Esophagus mucosa (tissue), 1 donor: ENCODE measurements at places on chromosomes 2 and 18. TPM values are rescaled to one million over a fixed set of nuclear protein-coding genes. Genes with fewer than 3 reads are reported as not detected.

GALNT3 gene
- 40.0 TPM for total RNA-seq

PNO1 gene
- 10.8 TPM for total RNA-seq

DNAH7 gene
- total RNA-seq = 0.12 TPM

CD28 gene
- 0.28 TPM for total RNA-seq

MSH2 gene
- 10.7 TPM for total RNA-seq

C2orf66 gene
- total RNA-seq = not detected

RBKS gene
- total RNA-seq = 4.5 TPM

RTP5 gene
- total RNA-seq = not detected

KLHL30 gene
- 0.08 TPM for total RNA-seq

SCN2A gene
- total RNA-seq = 0.04 TPM

NEURL3 gene
- not detected for total RNA-seq

MBP gene
- total RNA-seq = 25.5 TPM

SH2D6 gene
- 0.12 TPM for total RNA-seq

SLC16A14 gene
- total RNA-seq = 3.8 TPM

HS1BP3 gene
- total RNA-seq = 12.4 TPM

FER1L5 gene
- total RNA-seq = 0.16 TPM

TSGA10 gene
- 2.8 TPM for total RNA-seq

DSG4 gene
- not detected for total RNA-seq

TMEM169 gene
- 0.04 TPM for total RNA-seq

ANKRD29 gene
- total RNA-seq = 11.2 TPM

CREG2 gene
- total RNA-seq = 2.3 TPM

ELOA2 gene
- not detected for total RNA-seq

PPM1B gene
- 20.0 TPM for total RNA-seq

ASAP2 gene
- 6.4 TPM for total RNA-seq

GPR45 gene
- total RNA-seq = not detected

TDRD15 gene
- total RNA-seq = not detected

IL1RL2 gene
- total RNA-seq = 8.1 TPM

MC4R gene
- not detected for total RNA-seq

SPP2 gene
- total RNA-seq = not detected

ZC3H8 gene
- 9.4 TPM for total RNA-seq

MORN2 gene
- 11.2 TPM for total RNA-seq

ACTG2 gene
- total RNA-seq = 40.8 TPM

CTNNA2 gene
- not detected for total RNA-seq

G6PC2 gene
- not detected for total RNA-seq

LOXL3 gene
- 0.52 TPM for total RNA-seq

TBC1D8 gene
- total RNA-seq = 17.8 TPM

PJVK gene
- total RNA-seq = 1.4 TPM

HOXD1 gene
- total RNA-seq = 0.16 TPM

CABLES1 gene
- total RNA-seq = 7.8 TPM

LRRTM1 gene
- not detected for total RNA-seq

AQP12A gene
- total RNA-seq = not detected

CCDC141 gene
- total RNA-seq = 0.28 TPM

CNTNAP5 gene
- not detected for total RNA-seq

INO80C gene
- 63.3 TPM for total RNA-seq

FBLN7 gene
- total RNA-seq = 1.4 TPM

KCNF1 gene
- total RNA-seq = not detected

GALR1 gene
- not detected for total RNA-seq

UPP2 gene
- not detected for total RNA-seq

OSR1 gene
- 0.96 TPM for total RNA-seq

SATB2 gene
- 1.1 TPM for total RNA-seq

REEP1 gene
- total RNA-seq = 1.6 TPM

ST6GAL2 gene
- 2.5 TPM for total RNA-seq

PGAP1 gene
- 10.5 TPM for total RNA-seq

TRIM54 gene
- 0.16 TPM for total RNA-seq

ABCB11 gene
- total RNA-seq = not detected

KCNS3 gene
- 3.4 TPM for total RNA-seq

GPR55 gene
- 0.20 TPM for total RNA-seq
